ENCODE measurements at places on chromosomes 4 and X.

DNA sequence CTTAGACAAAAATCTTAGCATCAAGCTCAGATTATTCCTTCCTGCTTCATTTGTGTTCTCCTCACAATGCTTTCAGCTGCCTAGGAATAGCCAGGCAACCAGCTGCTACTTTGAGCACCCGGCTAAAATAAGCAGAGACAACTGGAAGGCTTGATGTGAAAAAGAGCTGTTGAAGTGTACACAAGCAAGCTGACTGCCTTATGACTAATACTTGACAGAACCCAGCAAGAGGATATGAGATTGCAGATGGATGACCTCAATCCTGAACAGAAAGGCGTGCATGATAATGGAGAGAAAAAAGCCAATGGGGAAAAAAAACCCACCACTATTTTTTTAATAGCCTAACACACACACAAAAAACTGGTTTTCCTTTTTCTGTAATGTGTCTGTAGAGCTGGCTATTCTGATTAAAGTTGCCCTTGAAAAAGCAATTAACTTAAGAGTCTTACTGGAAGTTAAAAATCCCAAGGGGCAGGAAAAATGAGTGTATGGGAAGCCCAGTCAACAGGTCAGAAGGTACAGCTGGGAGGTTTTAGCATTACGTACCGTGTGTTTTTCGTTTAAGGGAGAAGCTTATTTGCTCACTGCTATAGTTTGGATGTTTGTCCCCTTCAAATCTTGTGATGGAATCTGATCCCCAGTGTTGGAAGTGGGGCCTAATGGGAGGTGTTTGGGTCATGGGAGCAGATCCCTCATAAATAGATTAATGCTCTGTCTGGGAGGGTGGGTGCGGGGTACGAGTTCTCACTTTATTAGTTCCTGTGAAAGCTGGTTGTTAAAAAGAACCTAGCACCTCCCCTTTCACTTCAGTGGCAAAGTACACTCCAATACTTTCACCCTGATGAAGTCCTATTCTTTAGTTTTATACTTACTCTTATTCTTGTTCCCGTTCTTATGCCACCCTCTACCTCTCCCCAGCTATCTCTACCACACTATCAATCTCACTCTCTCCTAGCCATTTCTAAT, 37.1 kb upstream of the HERC6 start:
- DNase-seq, result no peak

DNA sequence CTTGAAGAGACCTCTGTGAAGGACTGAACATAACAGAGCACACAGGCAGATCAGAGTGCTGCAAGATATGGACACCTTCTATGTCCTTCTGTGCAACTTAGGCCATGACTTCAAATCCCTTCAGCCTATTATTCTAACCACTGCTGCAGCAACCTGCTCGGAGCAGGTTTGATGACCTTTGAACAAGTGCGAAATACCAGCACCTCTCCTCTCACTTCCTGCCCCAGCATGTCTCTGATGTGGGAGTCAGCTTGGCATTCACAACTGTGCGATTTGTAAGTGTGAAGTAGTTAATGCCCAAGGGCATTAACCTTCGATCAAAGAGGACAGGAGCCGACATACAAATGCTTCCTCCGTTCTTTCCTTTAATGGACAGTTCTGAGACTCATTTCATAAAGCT, 1.6 kb upstream of the EXOC1 start:
- no peak for DNase-seq

DNA sequence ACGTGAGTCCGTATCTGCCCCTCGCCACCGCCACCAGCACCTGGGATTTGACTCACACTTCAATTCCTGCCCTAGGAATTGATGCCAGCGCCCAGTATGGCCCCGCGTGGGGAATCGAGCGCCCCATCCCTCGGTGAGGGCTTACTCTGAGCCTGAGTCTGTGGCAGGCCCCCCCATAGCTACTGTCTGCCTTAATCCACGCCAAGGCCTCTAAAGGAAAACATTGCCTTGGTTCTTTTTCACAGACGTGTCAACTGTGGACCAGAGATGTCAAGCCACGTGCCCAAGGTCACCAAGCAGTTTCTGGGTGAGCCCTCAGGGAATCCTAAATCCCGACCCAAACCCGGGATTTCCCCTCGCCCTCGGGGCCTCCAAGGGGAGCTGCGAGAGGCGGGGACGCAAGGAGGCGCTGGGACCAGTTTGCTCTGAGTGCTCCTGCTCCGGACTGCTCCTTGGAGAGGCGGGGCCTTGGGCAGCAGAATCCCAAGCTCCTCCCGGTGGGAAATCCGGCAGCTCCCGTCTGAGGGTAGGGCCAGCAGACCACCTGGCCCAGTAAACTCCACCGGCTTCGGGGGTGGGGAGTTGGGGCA, 12.9 kb downstream of the MSX1 start:
- no peak for DNase-seq

- no peak for DNase-seq
Observed at GRCh38 chrX:31547416-31547815, 475.6 kb upstream of the FTHL17 start.

- no peak for DNase-seq
Observed at GRCh38 chr4:153191795-153192363, 12.4 kb upstream of the TRIM2 start.
